ENCODE measurements at places on chromosomes 5 and 9.
A peak's percentile ranks its signal among the peaks of the same experiment; 100 is the strongest.

DNA sequence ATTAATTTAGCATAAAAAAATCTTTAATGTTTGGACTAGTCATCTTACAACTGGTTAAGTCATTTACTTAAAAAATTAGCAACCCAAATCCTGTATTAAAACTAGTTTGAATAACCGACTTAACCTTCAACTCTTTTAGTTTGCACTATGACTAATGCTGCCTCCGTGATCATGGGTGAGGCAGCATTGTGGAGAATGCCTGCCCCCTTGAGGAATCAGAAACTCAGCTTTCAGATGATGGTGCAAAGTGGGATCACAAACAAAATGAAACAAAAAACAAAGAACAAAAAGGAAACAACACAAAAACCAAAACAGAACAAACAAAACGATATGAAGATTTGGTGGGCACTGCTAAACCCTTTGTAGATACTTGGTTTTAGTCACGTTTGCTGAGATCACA lies 127.0 kb upstream of the PALM2AKAP2 start:
- DNase-seq: no peak

DNA sequence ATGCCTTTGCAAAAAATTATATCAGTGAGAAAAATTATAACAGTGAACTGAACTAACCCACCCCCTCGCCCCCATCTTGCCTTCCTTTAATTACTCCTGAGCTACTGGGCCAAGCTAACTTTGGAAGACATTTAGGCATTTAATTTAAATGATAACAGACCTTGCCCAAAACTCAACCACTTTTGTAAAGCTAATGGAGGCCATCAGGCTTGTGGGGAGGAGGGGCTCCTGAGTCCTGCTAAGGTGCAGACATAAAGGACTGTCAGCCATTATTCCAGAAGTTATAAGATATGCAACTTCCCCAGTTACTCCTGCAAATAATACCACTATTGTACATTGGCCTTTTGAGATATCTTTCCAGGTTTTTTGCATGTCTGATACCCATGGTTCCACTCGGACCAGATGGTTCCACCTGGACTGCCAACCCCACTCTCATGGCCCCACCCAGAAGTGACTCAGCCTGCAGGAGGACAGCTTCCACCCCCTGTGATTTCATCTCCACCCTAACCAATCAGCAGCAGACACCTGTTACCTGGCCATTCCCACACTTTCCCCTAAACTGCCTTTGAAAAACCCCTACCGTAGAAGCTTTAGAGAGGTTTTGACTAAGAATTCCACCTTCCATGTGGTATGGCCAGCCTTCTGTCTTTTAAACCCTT lies 805.4 kb upstream of the CDH6 start:
- DNase-seq: no peak

DNA sequence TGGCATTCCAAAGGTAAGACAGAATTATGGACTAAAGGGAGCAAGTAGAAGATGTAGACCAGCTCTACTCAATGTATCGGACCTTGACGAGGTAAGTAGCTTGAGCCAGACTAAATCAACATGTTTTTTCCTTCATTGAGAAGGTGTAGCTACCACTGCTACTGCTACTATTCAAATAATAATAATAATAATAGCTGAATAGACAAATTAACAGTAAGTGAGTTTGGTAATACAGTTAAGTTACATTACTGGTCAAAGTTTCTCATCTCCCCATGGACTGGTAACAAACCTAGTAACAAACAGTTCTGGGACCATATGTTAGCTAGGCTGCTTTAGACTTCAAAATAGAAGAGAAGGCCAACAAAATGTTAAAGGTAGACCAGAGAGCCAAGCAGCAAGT lies 609.2 kb downstream of the TLE1 start:
- DNase-seq: no peak

GRCh38 chr9:72599874-72600534 lies 78.6 kb downstream of the TMC1 start:
- DNase-seq: no peak

DNA sequence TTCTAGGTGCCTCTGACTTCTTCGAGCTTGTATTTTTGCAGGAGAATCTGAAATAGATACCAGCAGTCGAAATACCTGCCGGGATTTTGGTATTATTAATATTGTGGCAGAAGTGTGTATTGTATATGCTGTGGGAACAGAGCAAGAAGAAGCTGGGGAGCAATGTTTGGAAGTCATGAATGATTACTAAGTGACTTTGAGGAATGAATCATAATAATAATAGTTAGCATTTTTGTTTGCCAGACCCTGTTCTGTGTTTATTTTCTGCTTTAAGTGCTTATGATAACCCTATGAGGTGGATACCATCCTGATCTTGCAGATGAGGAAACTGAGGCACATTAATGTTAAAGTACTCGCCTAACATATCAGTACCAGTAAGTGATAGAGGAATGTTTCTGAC lies 32.4 kb downstream of the RAB24 start:
- DNase-seq: no peak

- DNase-seq: peak; percentile 32
These were observed 1.6 kb downstream of the WWC1 start for GRCh38 chr5:168292786-168293696.

- DNase-seq: no peak
These were observed 8.9 kb upstream of the FOXB2 start for GRCh38 chr9:77010527-77010926.

- no peak for DNase-seq
These were observed 159.7 kb upstream of the RAPGEF1 start for GRCh38 chr9:131899296-131900228.

GRCh38 chr5:175640106-175640775 lies 17.6 kb upstream of the HRH2 start:
- no peak for DNase-seq

- DNase-seq: no peak
These were observed 267.0 kb upstream of the PCSK5 start for GRCh38 chr9:75623462-75623861.

- peak; percentile 41 for DNase-seq
These were observed 4.6 kb upstream of the HNRNPA0 start for GRCh38 chr5:137758715-137759306.

DNA sequence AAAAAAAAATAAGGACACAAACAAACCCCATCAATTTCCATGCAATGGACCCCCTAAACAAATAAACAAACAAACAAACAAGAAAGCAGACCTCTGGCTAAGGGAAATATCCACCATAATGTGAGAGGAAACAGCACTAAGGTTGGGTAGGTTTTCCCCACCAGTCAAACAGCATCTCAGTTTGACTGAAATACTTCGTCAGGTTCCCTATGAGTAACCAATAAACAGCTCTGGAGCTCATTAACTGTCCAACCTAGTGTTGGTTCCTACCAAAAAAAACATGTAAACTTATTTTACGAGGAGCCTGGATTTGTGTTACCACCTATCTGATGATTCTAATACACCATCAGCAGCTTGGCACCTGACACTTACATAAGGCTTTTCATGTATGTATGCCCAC lies 198.5 kb upstream of the TARS1 start:
- DNase-seq: no peak

GRCh38 chr5:36367524-36367923 lies 65.8 kb upstream of the RANBP3L start:
- DNase-seq: no peak

GRCh38 chr9:83191154-83191553 lies 128.2 kb upstream of the RASEF start:
- no peak for DNase-seq

DNA sequence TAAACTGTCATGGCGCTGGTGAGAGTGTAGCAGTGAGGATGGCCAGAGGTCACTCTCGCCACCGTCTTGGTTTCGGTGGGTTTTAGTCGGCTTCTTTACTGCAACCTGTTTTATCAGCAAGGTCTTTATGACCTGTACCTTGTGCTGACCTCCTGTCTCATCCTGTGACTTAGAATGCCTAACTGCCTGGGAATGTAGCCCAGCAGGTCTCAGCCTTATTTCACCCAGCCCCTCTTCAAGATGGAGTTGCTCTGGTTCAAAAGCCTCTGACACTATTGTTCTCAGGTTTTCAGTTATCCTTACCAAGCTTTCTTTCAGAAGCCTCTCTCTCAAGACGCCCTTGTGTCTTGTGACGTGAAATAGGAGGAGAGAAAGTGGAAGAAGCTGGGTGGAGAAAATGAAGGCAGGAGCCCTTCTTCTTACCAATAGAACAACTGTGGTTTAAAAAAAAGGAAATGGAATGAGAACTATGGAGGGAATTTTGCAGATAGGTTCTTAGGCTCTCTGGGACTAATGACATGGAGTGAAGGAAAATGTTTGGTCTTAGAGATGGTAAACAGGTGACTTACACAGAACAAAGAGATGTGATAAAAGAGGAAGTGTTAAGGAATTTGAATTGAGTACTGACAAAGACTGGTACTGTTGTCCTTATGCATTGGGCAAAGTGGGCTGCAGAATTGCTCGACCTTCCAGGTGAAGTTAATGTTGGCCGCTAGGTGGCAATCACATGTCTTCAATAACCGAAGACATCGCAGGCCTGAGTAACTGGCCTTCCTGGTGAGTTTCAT lies 133.3 kb upstream of the RAI14 start:
- peak; percentile 75 for DNase-seq

DNA sequence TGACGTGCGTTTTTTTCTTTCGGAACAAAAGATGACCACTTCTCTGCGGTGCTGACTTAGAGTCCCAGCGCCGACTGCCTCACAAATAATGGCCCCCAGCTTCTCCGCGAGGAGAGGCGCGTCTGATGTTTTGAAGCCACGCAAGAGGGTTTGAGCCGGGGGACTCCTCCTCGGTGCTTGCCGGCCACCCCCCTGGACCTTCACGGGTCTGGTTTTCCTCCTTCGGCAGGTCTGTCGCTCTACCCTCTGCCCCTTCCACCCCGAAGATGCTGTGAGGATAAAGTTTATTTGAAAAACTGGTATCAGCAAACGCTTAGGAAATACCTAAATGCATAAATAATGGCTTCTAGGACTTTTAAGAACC lies 584 bp downstream of the USP20 start:
- DNase-seq: peak; percentile 43

- no peak for DNase-seq
These were observed 216.1 kb downstream of the FSTL4 start for GRCh38 chr5:133396187-133396741.

- DNase-seq: no peak
These were observed 117.3 kb downstream of the BRINP1 start for GRCh38 chr9:119251936-119252335.

DNA sequence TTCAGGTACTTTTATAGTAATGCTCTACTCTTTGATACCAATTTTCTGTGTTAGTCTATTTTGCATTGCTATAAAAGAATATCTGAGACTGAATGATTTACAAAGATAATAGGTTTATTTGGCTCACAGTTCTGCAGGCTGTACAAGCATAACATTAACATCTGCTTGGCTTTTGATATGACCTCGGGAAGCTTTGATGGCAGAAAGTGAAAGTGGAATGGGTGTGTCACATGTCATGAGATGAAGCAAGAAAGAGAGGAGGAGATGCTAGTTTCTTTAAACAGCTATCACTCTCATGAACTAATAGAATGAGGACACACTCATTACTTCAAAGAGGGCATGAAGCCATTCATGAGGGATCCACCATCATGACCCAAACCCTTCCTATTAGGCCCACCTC lies 270.9 kb upstream of the IL12B start:
- DNase-seq: no peak

GRCh38 chr5:143274952-143275351 lies 128.5 kb downstream of the NR3C1 start:
- no peak for DNase-seq

DNA sequence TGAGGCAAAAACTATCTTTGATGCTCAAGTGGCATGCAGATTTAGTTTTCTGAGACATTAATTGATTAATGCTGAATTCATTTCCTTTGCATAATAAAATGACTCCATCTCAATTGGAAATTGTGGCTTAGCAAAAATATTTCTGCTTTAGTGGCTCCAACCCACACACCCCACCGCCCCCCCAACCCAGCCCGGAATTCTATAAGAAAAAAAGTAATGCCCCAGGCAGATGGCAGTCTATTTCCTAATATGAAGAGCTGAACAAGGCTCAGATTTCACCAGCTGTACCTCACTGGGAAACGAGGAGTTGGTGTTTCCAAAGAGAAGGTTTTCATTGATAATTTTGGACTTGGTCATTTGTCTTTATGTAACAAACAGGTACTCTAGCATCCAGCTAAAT lies 182.1 kb downstream of the FBN2 start:
- DNase-seq: no peak

Data from GM13976 (cell line).